Colonic mucosa (tissue), 4 donors: ENCODE measurements at places on chromosomes 7 and 10. TPM values are rescaled to one million over a fixed set of nuclear protein-coding genes. Genes with fewer than 3 reads are reported as not detected.

DNA sequence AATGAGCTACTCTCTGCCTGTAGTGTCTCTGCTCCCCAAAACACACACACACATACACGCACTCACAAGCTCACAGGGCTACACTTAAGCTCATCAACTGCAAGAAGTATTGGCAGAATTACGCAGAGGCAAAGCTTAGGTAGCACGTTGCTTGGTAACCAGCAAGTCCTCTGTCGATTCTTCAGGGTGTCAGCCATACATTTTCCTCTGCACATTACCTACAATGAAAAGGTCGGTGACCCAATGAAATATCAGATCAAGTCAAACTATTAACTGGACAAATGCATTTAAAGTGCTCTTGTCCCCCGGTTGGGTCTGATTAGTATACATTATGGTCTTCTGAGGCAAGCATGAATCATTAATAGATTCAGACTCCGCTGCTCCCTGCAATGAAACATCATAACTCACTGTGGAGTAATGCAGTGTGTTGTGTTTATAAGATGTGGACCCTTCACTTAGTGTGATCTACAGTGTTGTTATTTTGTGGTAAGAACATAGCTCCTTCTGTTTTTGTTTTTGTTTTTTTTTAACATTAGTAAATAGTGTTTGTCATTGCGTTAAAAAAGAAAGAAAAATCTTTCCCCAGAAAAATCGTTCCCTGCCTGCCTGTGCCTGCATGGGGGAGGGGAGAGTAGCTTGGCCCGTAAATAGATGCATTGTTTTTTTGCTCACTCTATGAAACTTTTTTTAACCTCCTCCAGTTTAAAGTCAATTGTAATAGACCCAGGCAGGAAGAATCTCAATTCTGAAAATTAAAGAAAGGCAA, 325.5 kb downstream of the SFMBT2 start:
- no peaks in the 10 kb centered on the region for H3K4me1 ChIP-seq
- no peaks in the 10 kb centered on the region for H3K36me3 ChIP-seq
- no peaks in the 10 kb centered on the region for H3K27me3 ChIP-seq
- no peak overlapping the region for H3K27ac ChIP-seq
- no peak overlapping the region for H3K4me3 ChIP-seq
- no peak for DNase-seq

DNA sequence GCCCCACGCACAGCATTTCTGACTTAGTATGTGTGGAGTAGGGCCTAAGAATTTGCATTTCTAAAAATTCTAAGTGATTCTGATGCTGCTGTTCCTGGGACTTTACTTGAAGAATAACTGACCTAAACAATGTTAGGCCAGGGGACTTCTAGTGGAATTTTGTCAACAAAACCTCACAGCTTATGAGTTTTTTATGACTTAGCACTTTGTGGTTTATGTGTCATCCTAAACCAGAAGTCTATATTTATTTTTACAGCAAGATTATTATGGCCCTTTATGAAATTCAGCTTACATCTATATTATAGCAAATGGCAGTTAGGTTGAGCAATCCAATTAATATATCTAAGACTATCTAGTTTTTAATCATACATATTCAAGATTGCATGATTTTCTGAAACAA, 24.6 kb upstream of the BET1 start:
- no peak for DNase-seq
- H3K27me3 ChIP-seq, result no peaks in the 10 kb centered on the region
- no peaks in the 10 kb centered on the region for H3K4me1 ChIP-seq
- no peaks in the 10 kb centered on the region for H3K36me3 ChIP-seq
- H3K27ac ChIP-seq, result no peak overlapping the region
- no peak overlapping the region for H3K4me3 ChIP-seq

GRCh38 chr10:14403881-14404623, 73.3 kb upstream of the FRMD4A start:
- no peaks in the 10 kb centered on the region for H3K36me3 ChIP-seq
- H3K27me3 ChIP-seq, result no peaks in the 10 kb centered on the region
- no peak overlapping the region for H3K27ac ChIP-seq
- no peak overlapping the region for H3K4me3 ChIP-seq

The WNT8B gene
- not detected for total RNA-seq

The TAS2R41 gene
- not detected for total RNA-seq
